ENCODE measurements at places on chromosomes 11 and 22.

- no peak for DNase-seq
Measured at GRCh38 chr11:126945319-126945718, 55.3 kb downstream of the KIRREL3 start.

GRCh38 chr11:114302663-114303062 is 6.5 kb downstream of the NNMT start:
- no peak for DNase-seq

DNA sequence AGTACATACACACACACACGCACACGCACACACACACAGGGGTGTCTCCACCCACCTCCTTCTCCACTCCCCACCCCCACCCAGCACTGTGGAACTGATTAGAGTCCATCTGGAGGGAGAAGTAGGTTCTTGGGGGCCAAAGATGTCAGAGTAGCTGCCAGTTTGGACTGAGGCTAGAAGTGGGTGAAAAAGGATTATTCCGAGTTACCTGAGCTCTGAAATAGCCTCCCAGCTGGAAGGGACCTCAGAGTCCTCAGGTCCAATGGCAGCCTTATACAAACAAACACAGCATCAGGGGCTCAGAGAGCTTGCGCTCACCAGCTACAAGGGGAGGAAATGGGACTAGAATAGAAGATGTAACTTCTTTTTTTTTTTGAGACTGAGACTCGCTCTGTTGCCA is 20.8 kb downstream of the IL10RA start:
- DNase-seq = no peak

- no peak for DNase-seq
Measured at GRCh38 chr22:16717699-16718558, 107.3 kb downstream of the XKR3 start.

DNA sequence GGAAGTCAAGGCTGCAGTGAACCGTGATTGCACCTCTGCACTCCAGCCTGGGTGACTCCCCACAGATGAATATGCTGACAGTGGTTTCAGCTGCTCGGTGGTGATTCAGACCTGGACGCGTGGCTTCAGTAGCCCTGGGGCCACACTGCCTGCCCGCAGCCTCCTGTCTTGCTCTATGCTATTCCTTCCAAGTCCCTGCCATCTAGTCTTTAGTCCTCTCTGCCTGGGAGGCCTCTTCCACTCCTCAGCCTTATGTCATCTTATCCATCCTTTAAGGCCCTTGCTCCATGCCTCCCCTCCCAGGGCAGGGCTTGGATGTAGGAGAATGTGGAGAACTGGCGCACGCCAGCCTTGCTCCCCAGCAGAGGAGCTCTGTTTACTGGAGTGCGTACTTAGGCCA is 23.0 kb downstream of the YDJC start:
- no peak for DNase-seq

DNA sequence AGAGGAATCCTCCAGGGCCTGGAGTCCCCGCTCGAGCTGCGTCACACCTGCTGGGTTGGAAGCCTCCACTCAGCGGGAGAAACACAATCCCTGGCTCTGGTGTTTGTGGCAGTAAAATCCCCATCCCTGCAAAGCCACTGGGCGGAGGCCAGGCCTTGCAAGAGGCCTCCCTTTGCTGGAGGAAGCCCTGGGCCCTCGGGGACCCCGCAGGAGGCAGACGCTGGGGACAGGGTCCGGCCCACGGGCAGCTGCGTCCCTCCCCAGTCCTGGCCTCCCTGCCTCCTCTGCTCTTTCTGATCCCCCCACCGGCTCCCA is 194.7 kb downstream of the BRD1 start:
- no peak for DNase-seq

GRCh38 chr11:2580061-2580421 is 119.8 kb downstream of the KCNQ1OT1 start:
- no peak for DNase-seq

GRCh38 chr11:92941676-92942571 is 27.5 kb upstream of the MTNR1B start:
- no peak for DNase-seq

DNA sequence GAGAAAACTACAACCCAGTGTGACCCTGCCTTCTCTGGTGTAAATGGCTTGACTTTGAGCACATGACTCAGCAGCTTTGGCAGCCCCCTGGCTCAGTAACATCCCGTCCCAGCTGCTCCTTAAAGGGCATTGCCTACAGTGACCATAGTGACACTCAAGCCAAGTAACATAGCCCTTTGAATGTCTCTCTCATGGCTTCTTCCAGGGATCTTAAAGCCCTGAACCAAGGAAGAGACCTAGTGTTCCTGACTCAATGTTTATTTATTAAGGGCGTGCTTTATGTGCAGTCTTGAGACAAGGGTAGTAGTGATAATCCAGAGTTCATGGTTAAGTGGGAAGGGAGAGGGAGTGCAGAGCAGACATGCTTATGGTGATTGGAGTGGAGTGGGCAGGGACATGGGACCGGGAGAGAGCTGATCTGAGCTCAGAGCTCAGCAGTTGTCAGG is 125.7 kb downstream of the PARVA start:
- DNase-seq = peak; percentile 38

DNA sequence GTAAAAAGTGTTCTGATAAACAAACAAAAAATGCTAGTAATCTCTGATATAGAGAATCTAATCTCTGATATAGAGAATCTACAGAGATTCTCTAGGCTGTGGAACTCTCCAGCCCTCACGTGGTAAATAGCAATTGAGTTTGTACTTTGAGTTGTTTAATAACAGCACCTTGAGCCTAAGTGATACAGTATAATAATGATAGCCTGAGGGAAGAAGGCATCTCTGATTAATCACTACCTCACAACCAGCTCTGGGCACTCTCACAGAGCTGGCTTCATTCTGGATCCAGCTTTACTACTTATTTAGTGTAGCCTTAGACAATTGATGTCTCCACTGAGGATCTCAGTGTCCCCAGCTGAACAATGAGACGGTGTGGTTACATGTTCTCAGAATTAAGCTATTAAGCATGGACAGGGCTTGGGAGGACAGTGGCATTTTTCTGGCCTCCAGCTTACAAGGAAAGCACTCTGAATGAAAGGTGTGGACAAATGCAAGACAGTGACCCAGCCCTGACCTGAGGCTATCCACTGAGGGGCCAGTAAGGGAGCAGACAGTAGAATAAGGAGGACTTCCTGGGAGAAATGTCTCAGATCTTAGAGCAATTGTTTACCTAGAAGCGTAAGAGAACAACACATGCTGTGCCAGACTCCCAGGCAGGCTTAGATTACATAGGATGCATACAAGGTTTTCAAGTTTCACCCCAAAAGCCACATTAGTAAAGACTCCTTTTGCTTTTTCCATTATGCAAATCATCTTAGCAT is 88.7 kb upstream of the DRD2 start:
- no peak for DNase-seq

DNA sequence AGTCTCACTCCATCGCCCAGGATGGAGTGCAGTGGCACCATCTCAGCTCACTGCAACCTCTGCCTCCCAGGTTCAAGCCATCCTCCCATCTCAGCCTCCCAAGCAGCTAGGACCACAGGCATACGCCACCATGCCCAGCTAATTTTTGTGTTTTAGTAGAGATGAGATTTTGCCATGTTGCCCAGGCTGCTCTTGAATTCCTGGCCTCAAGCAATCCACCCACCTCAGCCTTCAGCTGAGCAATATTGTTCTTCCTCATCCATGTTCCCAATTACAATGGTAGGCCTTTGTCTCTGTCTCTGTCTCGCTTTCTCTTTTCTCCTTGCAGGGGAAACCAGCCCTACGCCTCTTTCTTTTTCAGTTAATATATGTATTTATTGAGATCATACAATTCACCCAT is 10.3 kb downstream of the HSPA8 start:
- DNase-seq = no peak

Data from gastrocnemius medialis (tissue), 4 donors.